NCI-H146 (cell line): ENCODE measurements at places on chromosomes 13 and 19.

DNA sequence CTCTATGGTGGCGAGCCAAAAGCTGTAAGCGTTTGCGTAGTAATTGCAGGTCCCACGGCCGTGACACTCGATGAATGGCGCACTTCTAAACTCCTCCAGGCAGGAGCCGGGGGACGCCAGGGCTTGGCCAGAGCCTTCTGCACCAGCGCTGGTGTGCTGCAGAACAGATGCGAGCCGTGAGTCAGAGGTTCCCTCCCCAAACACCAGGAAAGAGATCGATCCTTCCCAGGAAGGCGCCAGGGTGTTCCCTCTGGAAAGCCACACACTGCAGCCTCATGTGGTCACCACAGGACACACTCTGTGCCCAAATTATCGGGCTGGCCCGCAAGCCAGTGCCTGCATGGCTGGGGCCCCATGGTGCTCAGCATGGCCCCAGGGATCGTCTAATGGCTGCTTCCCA is 154.6 kb downstream of the COL4A1 start:
- no peak for DNase-seq

DNA sequence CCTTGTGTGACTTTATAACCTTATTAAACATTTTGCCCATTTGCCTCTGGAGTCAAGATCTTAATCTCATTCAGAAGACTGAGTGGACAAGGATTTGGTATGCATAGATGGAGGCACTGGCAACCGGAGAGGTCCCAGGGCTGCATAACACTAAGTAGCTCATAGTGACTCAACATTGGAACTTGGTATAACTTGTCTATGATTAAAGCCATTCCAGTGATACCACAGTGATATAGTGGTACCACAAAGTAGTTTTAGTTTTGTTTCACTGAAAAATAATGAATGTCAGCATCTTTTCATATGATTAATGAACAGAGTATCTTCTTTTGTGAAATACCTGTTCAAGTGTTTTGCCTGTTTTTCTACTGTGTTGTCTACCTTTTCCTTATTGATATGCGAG is 26.4 kb downstream of the CDK8 start:
- DNase-seq: no peak

DNA sequence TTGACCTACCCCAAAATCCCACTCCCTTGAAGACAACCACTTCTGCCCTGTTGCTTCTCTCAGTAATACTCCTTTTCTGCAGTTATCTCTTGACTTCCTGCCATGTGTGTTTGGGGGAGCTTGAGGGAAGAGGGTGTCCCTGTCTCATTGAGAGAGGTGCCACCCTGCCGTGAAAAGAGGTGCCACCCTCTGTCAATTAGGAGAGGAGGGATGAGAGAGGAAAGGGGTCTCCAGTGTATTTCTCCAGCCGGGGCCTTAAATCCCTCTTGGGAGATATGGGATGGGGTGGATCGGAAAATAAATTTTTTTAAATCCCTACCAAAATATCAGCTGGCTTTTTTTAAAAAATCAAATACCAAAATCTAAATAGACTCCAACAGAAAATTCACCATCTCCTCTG is 16.5 kb downstream of the PLD3 start:
- DNase-seq: no peak

- DNase-seq: peak; percentile 97
Observed at GRCh38 chr13:79782541-79783205, 301.7 kb downstream of the NDFIP2 start.

DNA sequence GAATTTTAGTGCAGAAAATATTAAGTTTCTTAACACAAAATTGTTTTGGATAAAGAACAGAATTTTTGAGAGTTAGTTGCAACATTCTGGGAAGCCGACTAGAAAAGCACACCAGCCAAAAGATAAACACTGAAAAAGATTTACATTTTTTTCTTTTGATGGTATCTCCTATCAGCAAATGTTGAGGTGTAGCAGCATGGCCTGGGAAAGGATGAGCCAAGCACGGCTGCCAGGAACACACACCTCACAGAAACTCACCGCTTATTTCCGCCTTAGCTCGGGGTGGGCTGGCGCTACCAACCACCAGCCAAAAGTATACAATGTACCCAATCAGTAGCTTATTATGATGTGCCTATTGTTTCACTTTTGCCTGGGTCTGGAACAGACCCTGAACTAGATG is 134.7 kb downstream of the MIPEP start:
- no peak for DNase-seq

- DNase-seq: peak; percentile 58
Observed at GRCh38 chr13:49620170-49620621, 8.1 kb upstream of the ARL11 start.

GRCh38 chr19:54739587-54740497 is 1.5 kb downstream of the KIR2DL3 start:
- no peak for DNase-seq

GRCh38 chr19:344625-345319 is at the start of gene MIER2:
TSS of gene MIER2 (minus strand) at chr19:344796. CDS start at chr19:344782, 14 bp downstream.
- peak; percentile 58 for DNase-seq

DNA sequence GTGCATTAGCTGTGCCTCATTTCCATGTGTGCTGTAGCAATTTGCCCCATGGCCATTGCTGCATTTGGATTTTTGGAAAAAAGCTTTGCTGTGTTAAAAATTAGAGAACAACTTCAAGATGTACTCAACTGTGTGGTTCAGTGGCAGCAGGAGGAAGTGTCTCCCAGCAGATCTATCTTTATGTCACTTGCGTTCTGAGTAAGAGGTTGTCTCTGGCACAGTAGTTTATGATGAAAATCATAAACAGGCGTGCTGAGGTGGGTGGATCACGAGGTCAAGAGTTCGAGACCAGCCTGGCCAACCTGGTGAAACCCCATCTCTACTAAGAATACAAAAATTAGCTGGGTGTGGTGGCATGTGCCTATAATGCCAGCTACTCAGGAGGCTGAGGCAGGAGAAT is 29.0 kb upstream of the RNF17 start:
- DNase-seq: no peak

DNA sequence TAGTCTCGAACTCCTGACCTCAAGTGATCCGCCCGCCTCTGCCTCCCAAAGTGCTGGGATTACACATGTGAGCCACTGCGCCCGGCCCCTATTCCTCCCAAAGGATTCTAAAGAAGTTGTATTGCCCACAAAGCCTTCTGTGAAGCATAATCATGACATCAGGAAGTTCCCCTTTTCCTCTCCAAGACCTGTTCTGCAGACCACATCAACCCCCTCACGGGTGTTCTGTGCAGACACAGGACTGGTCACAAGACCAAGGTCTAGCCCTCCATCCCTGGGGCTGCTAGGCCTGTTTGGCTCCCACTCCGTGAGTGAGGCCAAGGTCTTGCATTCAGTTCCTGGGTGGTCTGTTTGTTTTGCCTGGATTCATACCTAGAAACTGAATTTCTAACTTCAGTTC is 178.1 kb downstream of the FLT1 start:
- no peak for DNase-seq

- no peak for DNase-seq
Observed at GRCh38 chr19:42475366-42475765, 32.6 kb upstream of the CXCL17 start.

DNA sequence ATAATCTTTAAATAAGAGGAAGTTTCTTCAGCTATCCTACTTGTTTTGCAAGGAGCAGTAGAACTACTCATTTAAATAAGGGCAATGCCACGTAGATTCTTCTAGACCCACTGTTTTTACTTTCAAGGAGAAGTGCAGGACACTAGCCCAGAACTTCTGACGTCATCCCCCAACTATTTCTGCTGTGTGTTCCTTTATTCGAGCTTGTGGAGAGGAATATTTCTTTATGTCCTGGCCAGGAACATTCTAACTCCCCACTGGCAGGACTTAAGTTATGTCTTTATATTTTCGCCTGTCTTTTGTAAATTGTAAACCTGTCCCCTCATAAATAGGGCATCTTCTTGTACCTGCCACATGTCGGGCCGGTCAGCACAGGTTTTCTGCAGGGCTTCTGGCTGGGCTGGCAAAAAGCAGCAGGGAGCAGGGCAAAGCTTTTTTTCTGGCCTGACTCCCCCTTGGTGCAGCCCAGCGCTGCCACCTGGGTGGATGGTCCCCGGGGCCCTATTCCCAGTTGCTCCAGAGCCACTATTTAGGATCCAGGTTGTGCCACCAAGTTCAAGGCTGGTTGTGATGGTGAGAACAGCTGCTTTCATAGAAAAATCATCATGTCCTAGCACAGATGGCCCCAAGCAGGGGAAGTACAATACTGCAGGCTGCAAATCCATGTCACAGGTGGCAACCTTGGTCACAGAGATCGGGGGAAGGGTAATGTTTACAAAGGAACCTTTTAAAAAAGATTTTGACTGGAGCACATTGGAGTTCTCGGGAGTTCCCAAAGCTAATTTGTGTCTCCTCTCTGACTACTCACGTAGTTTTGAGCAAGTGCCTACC is 1.8 kb downstream of the MBNL2 start:
- DNase-seq: peak; percentile 44

DNA sequence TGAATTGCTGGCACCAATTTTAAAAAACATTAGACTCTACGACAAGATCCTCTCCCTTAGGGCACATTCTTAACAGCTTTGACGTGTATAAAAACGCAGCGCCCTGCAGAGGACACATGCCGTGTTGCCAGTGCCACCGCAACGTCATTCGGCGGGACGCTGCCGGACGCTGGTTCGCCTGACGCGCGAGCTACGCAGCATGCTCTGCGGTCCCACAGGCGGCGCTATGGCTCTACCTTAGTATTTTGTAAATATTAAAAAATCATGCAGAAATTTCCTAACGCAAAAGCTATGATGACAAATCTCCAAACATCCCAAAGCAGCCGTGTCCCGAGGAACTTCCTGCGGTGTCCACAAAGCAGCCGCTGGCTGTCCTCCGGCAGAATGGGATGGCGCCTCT is 4.2 kb upstream of the ADPRHL1 start:
- no peak for DNase-seq

- no peak for DNase-seq
Observed at GRCh38 chr13:102584434-102584833, 12.4 kb upstream of the TPP2 start.

- DNase-seq: no peak
Observed at GRCh38 chr19:1396768-1397679, 4.3 kb downstream of the GAMT start.

GRCh38 chr13:73903561-73903960 is 230.6 kb downstream of the KLF12 start:
- DNase-seq: no peak

GRCh38 chr13:114179087-114179658 is at the start of gene CFAP97D2:
TSS of gene CFAP97D2 (plus strand) at chr13:114179257. CDS start at chr13:114179331, 74 bp downstream.
- no peak for DNase-seq

GRCh38 chr13:84366506-84366905 is 484.2 kb upstream of the SLITRK1 start:
- no peak for DNase-seq

DNA sequence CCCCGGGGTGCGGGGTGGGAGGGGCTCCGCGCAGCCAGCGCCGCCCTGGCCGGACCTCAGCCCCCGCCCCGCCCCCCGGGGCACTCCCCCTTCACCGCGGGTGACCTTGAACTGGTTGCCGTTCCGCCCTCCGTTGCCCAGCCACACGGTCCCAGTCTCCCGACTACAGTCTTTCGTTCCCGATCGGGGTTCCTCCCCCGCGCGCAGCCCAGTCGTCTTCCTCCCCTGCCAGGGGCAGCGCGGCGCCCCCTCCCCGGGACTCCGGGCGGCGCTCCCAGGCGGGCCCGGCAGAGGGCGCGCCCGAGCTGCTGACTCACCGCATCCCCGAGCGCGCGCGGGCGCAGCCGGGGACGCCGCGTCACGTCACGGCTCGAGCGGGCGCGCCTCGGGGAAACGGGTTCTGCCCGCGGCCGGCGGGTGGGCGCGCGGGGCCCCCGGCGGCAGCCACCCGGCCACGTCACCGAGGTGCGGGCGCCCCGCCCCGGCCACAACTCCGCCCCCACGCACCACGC is 459 bp downstream of the MIDN start:
- peak; percentile 80 for DNase-seq

- DNase-seq: no peak
Observed at GRCh38 chr13:50460358-50460757, 383.1 kb downstream of the DLEU7 start.
